Dermis microvascular lymphatic vessel endothelial cell (primary cell): ENCODE measurements at places on chromosomes 2 and 18. TPM values are rescaled to one million over a fixed set of nuclear protein-coding genes. Genes with fewer than 3 reads are reported as not detected.
A peak's percentile ranks its signal among the peaks of the same experiment; 100 is the strongest.

Gene CROCC2
- not detected in 2 replicates for total RNA-seq

GRCh38 chr2:121527009-121527682 lies 3.5 kb upstream of the RNU4ATAC start:
- DNase-seq: no peak

DNA sequence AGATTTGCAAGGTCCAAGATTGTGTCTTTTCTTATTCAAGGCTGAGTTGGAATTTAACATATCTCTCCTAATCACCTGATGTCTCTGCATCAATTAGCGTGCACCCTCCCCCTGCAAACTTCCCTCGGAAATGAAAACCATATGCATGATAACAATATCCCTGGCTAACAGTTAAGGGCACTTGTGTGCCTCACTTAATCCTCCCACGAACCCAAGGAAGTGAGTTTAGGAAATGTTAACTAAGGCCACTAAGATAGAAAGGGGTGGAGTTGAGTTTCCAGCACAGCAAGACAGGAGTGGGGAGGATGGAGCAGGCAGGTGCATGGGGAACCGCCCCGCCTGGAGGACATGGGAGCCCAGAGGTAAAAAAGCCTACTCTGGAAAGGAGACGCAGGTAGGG lies 52.4 kb upstream of the PTMA start:
- no peak for DNase-seq

DNA sequence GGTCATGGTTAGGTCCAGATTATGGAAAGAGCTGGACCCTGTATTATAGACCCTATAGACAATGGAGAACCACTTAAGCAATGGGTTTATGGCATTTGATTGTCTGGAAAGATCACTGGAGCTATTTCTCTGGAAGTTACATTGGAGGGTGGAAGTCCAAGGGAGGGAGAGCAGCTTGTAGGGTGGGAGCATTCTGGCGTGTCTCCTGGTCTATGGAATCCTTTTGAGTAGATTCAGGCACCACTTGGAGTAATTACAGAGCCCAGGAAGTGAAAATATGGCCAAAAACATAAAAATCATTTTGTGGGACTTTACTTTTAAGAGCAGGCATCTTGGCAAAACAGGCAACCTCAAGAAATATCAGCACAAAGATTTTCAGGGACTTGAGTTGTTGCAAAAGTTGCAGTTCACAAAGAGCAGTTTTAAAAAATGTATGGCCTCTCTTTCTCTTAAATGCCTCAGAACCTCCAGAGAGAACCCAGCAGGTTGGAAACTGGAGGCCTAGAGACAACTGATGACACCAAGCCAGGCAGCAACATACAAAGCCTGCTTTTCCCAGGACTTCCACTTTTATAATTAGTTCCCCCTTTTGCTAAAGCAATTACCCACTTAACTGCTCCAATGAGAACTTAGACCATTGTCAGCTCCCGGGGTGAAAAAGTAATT lies 331.0 kb downstream of the MYCN start:
- DNase-seq: no peak

GRCh38 chr2:24359129-24360049 lies 947 bp downstream of the ITSN2 start:
- DNase-seq: peak; percentile 46

DNA sequence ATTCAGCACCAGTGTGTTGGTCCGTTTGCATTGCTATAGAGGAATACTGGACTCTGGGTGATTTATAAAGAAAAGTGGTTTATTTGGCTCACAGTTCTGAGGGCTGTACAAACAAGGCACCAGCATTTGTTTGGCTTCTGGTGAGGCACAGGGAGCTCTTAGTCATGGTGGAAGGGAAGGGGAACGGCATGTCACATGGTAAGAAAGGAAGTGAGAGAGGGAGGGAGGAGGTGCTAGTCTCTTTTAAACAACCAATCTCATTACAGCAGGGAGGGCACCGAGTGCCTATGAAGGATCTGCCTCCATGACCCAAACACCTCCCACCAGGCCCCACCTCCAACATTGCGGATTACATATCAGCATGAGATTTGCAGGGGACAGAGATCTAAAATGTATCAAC lies 143.9 kb upstream of the DLX2 start:
- DNase-seq: no peak
